ENCODE measurements at places on chromosomes 11 and 22.

DNA sequence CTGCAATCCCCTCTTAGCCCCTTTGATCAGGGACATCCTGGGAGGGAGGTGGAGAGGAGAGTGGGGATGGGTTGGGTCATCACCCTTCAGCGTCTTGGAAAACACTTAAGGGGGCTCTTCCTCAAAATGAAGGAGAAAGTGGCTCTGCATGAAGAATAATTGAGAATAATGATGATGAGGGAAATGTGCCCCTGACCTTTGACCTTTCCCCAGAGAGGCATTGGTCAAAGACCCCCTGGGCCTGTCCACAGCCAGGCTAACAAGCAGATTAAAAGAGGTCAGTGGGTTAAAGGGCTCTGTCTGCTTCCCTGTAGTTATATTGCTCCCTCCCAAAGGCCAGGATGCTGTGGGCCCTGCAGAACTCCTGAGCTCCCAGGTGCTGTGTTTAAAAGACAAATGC, 68.7 kb downstream of the NAV2 start:
- DNase-seq: no peak

- DNase-seq: no peak
Observed at GRCh38 chr11:122747351-122747781, 90.9 kb upstream of the CRTAM start.

DNA sequence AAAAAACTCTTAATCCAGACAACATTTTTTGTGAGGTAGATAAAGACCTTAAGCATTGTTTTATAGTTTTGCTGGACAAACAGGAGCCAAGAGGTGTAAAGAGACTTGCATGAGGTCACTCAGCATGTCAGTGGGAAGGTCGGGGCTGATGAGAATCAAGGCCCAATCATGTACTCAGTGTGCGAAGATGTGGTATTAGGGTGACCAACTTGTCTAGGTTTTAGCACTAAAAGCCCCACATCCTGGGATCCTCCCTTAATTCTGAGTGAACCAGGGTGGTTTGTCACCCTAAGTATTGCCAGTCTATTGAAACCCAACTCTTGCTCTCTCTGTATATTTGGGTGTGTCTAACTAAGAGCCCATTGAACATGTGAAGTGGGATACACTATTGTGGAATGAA, 19.5 kb upstream of the SORL1-AS1 start:
- no peak for DNase-seq

DNA sequence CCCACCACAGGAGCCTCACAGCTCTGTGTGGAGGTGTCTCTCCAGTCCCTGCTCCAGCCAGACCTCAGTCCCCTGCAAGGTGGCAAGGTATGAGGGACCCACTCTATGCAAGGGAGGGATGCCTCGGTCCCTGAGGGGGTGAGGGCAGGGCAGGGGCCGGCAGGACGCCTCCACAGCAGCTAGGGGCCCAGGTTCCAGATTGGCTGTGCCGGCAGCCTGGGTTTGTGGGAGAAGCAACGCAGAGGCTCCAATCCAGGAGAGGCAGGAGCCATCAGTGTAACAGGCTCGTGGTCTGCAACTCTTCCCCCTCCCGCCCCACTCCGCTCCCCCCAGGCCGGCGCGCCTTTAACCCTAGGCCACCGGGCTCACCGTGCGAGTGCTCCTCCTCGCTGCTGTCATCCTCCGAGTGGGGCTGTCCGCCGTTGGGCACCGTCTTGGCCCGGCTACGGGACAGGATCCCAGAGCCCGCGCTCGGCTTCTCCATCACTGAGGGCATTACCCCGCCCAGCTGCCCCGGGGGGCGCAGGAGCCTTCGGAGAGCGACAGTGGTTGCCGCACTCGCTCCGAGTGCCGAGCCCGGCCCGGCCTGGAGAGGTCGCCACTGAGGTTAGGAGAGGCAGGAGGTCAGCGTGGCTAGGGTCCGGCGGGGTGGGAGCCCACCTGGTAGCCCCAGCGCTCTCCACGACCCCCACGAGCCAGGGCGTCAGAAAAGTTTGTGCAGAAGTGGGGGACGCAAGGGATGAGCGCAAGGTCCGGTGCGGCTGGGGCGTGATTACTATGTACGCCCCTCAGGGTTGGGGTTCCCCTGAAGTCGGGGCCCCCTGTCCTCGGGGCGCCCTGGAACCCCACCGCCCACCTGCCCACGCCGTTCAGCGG, 765 bp downstream of the RCOR2 start:
- DNase-seq: peak; percentile 27

DNA sequence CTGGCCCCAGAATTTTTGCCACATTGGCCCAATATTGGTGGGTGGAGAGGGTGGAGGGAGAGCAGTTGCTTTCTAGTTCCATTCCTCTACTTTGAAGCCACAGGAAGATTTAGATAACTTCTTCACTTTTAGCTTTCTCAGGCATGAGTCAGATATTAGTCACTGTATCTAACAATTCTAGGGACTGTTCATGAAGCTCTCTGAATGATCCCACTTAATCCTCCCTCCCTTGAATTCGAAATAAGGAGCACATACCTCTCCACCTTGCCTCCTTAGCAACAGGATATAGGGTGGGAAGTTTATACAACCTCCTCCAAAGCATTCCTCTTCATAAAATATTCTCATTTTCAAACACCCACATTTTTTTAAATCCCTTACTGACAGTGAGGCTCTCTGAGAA, 13.5 kb downstream of the FSHB start:
- DNase-seq: peak; percentile 68

DNA sequence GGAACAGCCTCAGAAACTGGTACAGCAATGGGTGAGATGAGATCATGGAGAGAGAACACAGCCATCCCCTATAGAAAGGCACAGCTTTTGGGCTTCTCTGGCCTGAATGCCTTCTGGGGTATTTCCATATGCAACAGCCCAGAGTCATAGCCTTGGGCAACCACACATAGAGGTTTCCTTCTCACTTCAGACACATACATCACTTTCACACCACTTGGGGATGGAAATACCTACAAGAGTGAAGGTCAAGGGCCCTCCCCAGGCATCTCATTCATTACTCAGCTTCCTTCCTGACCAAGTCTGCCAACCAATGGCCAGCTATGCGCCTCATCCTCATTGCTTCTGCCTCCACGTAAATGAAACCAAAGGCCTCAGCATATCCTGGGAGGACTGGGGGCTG, 17.7 kb upstream of the OLFML1 start:
- no peak for DNase-seq

DNA sequence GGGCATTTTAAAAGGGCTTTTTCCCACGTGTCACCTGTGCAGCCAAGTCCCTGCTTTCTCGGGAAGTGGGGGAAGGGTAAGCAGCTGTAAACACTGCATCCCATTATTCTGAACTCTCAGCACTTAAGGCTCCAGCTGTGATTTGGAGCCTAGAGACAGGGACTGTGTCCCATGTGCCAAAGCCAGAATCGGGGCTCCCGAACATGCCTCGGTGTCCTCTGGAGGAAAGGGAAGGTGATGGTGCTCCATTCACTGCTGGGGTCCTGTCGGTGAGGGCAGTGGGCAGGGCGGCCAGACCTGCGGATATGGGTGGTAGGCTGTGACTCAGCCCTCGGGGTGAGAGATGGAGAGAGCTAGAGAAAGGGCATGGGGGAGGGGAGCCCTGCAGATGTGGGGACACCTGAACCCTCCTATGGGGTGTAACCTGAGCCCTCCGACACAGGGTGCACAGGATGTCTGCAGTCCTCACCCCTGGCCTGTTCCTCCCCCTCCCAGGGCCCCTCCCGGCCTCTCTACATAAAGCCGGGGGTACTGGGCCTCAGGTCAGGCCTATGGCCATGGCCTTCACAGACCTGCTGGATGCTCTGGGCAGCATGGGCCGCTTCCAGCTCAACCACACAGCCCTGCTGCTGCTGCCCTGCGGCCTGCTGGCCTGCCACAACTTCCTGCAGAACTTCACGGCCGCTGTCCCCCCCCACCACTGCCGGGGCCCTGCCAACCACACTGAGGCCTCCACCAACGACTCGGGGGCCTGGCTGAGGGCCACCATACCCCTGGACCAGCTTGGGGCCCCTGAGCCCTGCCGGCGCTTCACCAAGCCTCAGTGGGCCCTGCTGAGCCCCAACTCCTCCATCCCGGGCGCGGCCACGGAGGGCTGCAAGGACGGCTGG, 31.8 kb downstream of the CAPN1 start:
- DNase-seq: peak; percentile 20

GRCh38 chr11:36638556-36638955, 40.5 kb upstream of the RAG2 start:
- DNase-seq: no peak

DNA sequence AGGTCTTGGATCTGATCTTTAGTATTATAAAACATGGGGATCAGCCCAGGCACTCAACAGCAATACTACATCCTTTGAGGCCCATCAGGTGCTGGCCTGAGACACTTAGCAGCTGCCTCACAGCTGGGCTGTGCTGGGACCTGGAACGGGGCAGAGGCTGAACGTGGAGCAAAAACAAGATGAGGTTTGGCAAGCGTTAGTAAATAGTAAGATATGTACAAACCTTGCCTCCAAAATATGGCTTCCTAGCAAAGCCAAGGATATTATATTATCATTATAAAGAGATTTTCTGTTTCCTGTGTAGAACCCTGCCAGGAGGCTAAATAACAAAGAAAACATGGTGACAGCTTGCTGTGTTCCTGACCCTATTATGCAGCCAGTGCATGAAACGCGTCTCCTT, 60.0 kb upstream of the SPON1 start:
- DNase-seq: no peak

- DNase-seq: no peak
Observed at GRCh38 chr11:18312012-18312411, 9.9 kb downstream of the HPS5 start.

GRCh38 chr11:33539751-33540150, 160.9 kb downstream of the C11orf91 start:
- DNase-seq: no peak

DNA sequence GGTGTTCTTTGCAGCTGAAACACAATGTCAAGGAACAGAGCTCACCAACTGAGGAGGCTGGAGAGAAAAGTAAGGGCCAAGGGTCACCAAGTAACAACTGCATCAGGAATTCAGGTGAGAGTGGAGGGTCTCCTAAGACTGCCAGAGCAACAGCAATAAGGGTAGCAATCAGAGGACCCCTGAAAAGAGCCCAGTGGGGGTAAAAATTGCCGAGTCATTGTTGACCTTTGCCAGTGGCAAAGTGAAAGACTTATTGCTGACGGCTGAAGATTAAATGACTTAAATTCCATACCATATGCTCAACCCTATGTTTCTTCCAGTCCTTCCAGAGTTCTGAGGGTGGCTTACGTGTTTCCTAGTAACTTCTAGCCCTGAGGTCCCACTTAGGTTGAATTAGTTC, 51.9 kb upstream of the ARHGAP42 start:
- DNase-seq: no peak

DNA sequence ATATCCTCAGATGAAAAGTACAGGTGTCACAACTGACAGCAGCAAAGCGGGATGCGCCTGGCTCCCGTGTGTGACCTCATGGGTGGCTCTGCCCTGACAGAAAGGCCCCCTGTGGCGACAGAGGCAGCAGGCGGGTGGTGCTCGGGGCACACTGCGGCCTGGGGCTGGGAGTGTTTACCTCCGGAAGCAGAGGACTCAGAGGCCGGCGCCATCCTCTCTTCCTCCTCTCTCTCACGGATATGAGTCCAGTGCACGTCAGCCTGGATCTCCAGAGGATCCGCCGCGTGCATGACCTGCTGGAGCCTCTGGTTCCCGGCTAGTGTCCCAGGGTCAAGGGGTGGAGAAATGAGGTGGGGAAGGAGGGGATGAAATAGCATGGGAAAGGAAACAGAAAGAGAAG, 53.2 kb upstream of the BID start:
- DNase-seq: no peak

- no peak for DNase-seq
Observed at GRCh38 chr11:58719406-58720117, 12.2 kb downstream of the GLYAT start.

DNA sequence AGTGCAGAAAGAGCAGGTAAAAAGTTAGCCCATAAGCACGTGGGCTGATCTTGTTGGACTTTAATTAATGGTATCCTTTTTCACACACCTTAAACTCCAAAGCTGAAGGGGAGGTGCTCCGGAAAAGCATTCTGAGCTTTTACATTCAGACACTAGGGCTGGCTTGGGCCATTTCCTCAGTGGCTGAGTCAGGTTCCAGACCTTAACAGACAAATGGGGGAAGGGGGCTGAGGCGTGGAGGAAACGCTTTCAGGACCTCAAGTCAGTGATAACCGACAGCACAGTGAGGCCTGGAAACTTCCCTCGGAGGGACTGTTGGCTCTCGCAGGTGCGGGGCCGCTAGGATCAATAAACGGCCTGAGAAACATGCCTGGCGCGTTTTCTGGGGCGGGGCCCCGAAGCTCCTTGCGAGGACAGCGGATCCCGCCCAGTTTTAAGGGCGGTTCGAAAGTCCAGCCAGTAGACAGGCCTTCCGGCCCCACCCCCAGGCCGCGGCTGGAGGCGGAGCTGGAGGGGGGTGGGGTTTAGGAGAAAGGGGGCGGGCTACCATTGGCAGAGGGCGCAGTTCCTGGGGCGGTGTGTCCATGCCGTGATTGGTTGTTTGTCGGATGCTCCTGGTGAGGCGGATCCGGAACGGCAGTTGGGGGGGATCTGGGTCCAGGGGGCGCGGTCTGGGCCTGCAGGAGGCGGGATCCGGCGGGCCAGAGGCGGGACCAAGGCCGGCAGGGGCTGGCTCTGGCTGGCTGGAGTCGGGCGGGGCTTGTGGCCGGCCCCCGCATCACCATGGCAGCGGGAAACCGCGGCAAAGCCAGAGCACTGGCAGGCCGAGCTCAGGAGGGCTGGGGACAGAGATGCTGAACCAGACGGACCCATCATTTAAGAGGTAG, 8.0 kb downstream of the C11orf52 start:
- peak; percentile 97 for DNase-seq

- DNase-seq: peak; percentile 37
Observed at GRCh38 chr11:92894197-92894596, 75.3 kb upstream of the MTNR1B start.

DNA sequence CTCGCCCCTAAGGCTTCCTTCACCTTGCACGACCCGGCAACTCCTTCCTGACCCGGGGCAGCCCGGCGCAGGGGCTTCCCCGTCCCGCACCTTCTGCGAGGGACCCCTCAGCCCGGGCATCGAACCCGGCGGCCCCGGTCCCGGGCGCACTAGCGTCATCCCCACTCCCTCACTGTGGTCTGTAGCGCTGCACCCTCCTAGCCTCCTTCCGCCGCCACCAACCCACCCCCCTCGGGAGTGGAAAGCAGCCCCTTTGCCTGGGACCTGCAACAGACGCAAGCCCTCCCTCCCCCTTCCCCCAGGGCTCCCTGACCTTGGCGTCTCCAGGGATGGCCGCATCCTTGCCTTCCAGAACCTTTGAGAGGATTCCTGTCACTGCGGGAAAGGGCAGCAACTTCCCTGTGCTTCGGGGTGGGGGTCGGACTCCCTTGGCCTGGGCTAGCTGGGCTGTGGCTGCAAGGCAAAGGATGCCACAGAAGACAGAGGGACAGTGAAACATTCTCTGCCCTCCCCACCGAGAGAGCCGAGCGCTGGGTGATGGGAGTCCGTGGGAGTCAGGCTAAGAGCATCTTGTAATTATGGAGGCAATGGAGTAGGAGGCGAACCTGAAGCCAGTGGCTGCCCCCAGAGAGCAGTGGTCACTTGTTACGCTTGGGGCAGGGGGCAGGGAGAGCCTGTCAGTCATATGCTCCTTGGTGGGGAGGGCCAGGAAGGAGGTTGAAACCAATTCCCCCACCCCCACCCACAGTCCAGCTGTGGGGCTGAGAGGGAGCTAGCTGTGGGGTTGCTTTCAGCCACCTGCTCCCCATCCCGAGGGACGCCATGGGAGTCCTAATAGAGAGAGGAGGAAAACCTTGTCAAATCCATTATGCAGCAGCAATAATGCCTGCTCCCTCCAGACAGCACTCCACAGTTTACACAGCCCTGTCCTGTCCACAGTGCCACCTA, 920 bp downstream of the TMEM132A start:
- DNase-seq: peak; percentile 12
